ENCODE measurements at places on chromosomes 3 and 15.

DNA sequence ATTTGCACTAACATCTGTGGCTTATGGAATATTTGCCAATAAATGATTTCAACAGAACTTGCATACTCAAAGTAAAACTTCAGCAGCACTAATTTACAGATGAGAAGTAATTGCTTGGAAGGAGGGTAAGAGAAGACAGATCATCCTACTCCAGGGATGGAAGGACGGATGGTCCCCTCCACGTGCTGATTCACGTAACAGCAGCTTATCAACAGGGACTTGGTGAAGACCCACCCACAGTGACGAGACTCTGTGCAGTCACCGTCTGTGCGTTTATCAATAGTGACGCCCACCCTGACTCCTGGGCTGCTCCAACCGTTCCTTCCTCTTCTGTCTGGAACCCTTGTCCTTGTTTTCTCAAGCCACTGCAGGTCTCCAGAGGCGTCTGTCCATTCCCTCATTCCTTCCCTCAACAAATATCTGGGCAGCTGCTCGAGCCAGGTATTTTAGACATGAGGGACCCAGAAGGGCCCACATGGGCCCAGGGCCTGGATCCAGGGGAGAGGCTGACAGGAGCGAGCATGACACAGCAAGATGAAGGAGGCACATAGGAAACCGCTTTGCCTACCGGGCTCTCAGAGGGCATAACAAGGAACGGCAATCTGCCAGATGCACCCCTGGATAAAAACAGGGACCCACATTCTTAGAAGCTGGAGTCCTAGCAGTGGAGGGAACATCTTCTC, 33.3 kb downstream of the PCSK6 start:
- DNase-seq = no peak

- DNase-seq = no peak
Measured at GRCh38 chr15:72141171-72142084, 23.2 kb downstream of the SENP8 start.

DNA sequence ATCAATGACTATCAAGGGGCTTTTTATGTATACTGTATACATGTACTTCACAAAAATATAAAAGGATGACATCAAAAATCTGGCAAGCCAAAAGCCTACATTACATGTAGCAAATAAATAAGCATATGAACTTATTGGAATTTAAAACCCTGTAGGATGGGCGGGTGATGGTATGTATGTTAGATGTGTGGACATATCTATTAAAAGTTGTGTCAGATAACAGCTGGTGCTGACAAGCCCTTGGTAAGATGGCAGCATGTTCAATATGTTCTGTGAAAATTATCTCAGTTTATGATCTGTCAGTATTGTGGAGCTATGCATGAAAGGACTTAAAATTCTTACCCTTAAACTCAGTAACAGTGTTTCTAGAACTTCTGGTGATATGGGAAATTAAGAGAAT, 20.1 kb downstream of the CTNNB1 start:
- no peak for DNase-seq

- DNase-seq = no peak
Measured at GRCh38 chr3:109851854-109852253, 514.5 kb upstream of the DPPA4 start.

DNA sequence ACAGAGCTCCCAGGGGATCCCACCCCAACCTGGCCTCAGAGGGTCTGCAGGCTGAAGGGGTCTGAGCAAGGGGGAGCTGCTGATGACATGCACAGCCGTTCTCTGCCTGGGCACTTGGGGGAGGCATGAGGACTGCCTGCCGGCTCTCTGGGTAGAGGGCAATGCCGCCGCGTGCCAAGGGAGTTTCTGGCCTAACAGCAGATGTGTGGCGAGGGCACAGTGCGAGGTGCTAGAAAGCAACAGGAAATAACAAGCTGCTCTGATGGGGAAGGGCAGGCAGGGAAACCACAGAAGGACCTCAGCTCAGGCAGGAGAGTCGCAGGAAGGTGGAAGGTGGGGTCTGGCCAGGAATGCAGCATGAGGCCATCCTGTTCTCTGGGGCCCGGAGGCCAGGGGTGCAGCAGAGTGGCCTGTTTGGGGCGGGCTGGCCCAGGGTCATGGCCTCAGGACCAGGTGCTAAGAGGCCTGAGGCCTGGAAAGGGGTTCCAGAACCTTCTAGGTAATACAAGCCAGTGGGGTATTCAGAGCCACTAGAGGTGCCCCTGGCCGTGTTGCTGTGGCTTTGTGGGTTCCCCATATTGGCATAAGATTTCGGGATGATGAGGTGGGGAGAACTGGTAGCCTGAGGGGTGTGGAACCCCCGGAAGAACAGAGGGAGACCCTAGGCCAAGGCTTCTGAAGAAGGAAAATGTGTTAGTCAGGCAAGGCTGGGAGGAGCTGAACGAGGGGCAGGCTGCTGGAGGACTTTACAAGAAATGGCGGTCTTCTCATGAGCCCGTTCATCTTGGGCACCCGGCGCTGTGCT, 41.2 kb downstream of the RGMA start:
- DNase-seq = no peak

GRCh38 chr15:40463886-40464545, 6.8 kb upstream of the CHST14 start:
- no peak for DNase-seq

DNA sequence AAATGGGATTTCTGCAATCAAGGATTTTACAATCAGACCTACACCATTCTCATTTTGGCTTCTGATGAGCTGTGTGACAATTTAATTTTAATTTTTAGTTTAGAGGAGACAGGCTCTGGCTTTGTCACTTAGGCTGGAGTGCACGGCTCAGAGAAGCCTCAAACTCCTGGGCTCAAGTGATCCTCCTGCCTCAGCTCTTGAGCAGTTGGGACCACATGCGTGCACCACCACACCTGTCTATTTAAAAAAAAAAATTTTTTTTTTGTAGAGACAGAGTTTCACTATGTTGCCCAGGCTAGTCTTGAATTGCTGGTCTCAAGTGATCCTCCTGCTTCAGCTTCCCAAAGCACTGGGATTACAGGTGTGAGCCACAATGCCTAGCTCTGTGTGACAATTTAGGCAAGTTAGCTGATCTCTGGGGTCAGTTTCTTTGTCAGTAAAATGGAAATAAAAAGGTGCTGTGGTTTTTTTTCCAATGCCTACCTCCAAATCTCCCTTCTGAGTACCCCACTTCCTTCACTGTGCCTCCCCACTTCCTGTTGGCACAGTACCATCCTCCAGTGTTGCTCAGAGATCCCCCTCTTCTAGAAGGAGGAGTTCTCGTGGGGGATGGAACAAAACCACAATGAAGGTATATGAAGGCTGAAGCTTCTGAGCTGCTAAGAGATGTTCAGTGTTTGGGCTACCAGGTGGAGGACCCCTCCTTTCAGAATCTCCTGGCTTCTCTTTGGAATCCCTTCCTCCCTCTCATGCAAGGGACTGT, 54.1 kb upstream of the GSK3B start:
- no peak for DNase-seq

DNA sequence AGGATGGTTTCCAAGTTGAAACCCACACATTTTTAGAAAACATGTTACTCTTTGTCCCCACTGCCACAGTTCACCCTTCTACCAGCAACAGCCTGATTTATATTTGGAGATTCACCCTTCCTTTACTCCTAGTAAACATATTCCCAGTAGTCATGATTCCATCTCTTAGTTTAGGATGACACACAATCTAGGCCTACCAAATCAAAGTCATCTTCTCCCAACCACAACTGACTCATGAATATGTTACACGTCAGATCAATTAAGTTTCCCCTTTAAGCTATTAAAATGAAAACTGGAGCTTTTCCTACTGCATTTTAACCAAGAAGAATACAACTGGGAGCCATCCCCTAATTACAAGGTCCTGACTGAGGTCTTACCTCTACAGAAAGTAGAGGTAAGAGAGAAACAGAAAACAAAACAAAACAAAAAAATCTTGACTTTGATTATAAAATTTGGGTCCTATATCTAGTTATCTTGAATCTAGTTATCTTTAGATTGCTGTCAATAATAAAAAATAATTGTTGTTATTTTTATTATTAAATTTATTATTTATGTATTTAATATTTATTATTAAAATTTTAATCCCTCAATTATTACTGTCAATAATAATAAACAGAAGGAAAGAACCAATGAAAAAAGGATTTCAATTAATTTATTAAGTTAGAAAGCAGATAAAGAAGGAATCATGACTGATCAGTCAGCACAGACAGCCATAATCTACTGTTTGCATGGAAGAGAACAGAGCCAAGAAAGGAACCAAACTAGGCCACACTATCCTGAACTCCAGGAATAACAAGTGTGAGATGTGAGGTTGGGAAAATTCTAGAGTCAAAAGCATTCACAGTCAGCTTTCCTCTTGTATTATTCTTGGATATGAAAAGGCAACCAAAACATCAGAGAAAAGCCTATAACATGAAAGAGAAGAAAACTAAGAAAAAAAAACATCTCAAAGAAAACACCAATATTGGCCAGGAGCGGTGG, 12.5 kb downstream of the DPH6 start:
- no peak for DNase-seq

- DNase-seq = no peak
Measured at GRCh38 chr3:4063916-4064574, 239.1 kb upstream of the SETMAR start.

- DNase-seq = no peak
Measured at GRCh38 chr3:171765511-171765887, 44.8 kb downstream of the PLD1 start.

DNA sequence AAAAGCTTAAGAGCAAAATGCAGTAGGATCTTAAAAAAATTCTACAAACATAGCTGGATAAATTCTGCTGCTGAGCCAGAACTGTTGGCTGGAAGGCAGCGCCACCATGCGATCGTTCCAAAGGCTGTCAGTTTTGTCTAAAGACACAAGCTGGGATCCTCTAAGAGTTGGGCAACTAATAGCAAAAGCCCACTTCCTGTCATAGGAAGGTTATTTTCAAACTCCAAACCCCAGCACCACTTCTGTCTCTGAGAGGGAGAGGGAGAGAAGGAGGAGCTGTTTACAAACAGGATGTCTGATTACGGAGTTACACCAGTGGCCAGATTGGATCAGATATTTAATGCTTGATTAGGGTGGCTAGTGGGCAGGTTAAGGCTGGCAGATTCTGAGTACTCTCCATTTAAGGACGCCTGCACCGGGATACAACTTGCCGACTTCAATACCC, 44.0 kb downstream of the EIF4E3 start:
- DNase-seq = peak; percentile 12

DNA sequence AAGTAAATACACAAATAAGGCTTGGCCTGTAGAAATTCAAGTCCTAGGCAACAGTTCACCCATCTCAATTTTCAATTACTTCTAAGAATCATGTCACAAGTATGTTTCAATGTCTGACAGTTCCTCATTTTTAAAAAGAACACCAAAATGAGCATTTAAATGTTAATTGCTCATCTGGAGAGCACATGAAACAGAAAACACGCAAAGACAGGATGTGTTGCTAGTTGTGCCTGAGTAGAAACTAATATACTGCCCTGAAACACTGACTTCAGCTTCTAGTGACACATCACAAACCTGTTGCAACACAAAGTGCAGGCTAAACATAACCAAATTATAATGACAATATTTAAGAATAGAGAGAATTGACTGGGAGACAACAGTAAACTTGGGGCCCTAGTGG, 167.3 kb upstream of the THBS1 start:
- DNase-seq = no peak

DNA sequence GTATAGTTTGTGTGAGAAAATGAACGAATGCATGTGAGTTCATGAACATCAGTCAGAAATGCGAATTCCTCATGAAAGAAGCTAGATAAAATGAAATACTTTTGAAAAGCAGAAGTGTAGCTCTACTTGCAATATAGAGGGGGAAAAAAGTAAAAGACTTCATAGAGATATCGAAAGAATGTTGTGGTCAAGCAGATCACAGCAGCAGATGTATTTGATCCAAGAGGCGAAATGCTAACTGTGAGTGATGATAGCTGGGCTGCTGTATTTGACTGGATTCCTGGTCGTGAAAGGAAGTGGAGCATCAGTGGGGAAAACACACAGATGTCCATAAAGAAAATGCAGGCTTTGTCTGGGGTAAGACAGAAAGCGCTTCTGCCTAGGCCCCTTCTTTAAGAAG, 112.4 kb downstream of the ADAMTSL3 start:
- DNase-seq = no peak

DNA sequence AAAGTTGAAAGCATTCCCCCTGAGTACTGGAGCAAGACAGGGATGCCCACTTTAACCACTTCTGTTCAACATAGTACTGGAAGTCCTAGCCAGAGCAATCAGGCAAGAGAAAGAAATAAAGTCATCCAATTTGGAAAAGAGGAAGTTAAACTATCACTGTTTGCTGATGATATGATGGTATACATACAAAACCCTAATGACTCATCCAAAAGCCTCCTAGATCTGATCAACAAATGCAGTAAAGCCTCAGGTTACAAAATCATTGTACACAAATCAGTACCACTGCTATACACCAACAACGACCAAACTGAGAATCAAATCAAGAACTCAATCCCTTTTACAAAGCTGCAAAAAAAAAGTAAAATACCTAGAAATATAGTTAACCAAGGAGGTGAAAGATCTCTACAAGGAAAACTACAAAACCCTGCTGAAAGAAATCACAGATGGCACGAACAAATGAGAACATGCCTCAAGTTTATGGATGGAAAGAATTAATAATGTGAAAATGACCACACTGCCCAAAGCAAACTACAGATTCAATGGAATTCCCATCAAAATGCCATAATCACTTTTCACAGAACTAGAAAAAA, 40.3 kb downstream of the RPL39L start:
- no peak for DNase-seq

- no peak for DNase-seq
Measured at GRCh38 chr3:59685432-59685831, 635.6 kb upstream of the CFAP20DC start.

DNA sequence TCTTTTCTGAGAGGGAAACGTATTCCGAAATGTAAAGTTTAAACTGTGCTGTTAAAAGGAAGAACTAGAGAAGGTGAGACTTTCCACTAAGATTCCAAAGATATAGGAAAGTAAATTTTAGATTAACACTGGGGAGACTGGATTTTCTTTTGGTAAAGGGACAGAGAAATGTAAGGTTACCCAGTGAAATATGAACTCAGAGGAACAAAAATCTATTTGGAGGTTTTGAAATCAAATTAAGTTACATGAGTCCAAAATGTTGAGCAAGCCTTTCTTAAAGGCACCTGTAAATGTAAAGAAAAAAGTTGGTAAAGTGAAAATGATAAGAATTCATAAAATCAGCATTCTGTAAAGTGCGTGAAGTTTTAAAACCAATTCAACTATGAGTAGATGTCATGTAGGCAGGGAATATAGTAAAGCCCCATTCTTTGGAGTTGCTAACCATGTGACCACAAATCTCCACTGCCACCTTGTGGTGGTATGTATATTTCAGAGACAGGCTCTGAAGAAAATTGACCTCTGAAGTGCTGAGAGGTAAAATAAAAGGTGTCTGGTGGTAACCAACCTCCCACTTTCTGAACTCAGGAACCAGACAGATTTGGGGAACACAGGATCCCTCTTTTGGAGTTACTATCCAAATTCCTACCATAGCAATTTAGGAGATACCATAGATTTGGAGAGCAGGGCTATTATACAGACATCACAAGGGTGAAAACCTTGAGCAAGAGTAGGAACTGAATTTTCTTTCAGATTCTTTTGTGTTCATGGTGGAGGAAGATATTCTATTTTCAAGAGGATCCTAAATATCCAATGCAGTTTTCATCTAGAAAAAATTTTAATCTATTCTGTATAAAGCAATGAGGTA, 215.3 kb downstream of the ROBO2 start:
- DNase-seq = no peak

GRCh38 chr3:42582474-42583070, 805 bp upstream of the SEC22C start:
- DNase-seq = no peak
